ENCODE measurements at places on chromosomes 4 and X.

- DNase-seq, result no peak
Observed at GRCh38 chr4:47651231-47651630, 166.2 kb downstream of the ATP10D start.

- no peak for DNase-seq
Observed at GRCh38 chr4:80184825-80185756, 12.2 kb upstream of the PRDM8 start.

DNA sequence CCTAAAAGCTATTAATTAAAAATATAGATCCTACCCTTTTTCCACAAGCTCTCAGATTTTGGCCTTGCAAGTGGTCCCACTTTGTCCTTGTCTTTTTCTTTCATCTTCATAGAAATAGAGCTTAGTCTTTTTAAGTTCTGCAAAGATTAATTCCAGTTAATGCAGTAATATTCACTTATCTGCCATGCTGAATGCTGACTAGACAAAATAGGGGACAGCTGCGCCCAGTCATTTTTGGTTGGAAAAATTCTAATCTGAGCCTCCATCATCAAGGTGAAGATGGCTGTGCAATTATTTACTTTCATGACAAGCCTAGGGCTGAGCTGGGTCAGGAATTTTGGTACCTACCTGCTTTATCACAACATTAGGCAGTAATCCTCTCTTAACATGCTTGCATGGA is 241.3 kb upstream of the CXorf66 start:
- no peak for DNase-seq

DNA sequence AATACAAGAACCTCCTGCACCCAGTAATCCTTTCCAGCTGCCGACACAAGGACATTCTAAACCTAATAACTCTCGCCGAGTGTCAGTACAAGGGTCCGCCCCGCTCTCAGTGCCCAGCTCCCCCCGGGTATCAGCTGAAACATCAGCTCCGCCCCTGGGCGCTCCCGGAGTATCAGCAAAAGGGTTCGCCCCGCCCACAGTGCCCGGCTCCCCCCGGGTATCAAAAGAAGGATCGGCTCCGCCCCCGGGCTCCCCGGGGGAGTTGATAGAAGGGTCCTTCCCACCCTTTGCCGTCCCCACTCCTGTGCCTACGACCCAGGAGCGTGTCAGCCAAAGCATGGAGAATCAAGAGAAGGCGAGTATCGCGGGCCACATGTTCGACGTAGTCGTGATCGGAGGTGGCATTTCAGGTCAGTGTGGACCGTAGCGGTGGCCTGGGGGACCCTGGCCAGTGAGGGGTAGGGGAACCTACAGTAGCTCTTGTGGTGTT is at the start of gene MAOA:
MAOA (plus strand) TSS at position 295 of the 490 bp plus-strand sequence; CDS start at position 338, 43 bp downstream.
- peak; percentile 16 for DNase-seq

DNA sequence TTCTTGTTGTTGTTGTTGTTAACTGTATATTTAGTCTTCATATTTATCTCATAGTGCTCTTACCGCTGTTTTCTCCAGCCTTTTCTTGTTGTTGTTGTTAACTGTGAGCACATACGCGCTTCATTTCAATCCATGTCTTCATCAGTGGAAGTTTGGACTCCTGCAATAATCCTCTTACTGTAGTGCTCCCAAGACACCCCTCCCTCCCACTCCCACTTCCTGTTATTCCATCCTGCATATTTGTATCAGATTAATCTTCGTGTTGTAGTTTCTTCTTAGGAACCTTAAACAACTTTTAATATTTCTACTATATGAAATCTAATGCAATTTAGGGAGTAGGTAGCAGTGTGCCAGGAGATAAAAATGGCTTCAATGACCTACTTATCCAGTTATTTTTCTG is 674.8 kb downstream of the RAPGEF2 start:
- DNase-seq, result no peak

DNA sequence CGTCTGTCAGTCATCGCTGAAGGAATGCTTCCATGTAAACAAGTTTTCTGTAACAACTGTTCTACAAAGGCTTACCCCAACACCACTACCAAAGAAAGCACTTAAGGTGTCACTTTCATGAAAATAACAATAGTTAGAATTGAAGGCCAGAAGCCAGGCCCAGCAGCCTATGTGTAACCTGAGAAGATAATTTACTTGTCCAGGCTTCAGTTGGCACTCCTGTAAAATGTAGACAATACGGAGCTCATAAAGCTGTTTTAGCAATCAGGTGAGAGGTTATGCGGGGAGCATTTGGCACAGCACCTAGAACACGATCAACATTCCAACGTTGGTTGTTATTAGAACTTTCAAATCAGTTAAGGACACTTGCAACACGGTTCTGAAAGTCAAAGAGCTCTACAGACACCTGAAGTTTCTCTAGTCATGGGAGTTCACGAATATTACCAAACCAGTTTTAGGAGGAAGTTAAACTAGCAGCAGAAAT is 15.7 kb downstream of the ADGRA3 start:
- no peak for DNase-seq

DNA sequence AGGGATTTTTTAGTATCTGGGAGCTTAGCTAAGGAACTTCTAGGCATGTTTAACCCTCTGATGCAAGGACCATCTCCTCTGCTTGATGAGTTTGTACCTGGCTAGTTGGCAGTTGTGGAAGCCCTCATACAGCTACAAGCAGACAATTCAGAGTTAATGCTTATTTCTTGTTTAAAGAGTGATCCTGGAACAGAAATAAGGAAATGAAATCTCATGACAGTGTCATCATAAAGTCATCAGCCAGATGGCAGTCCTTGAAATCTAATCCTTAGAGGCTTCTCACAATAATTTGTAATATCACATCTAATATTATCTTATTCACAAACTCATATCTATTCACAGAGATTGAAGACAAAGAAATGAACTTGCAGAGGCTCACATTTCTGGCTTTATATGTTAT is 581.6 kb upstream of the FTHL17 start:
- DNase-seq, result no peak

GRCh38 chrX:17415242-17415810 is 40.3 kb downstream of the NHS start:
- no peak for DNase-seq

DNA sequence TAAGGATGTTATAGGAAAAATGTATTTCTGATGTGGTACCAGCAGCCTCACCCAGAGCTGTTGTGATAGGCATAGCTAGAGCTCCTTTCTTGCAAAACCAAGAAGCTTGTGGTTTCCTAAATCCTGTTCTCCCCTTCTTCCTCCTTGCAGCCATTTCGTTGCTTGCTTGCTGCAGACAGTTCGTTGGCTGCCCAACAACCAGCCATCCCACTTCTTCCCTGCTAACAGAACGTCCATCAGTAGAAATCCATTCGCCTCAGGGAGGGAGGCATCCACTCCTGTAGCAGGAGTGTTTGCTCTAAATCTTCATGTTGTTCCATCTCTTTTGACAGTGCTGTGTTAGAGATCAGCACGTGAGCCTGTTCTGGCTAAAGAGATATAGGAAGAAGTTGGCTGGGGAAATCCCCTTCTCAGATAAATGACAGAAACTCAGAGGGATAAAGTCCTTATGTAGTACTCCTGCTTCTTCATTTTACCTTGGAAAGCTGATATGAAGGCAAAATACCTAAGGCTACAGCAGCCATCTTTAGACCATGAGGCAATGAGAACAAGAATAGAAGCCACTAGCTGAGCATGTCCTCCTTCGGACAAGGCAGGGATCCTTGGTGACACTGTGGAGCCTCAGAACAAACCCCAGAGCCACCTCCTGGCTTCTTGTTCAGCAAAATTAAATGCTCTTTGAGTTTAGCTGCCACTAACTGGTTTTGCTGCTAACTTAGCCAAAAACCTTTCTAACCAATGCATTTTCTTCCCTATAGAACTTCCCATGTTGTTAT is 68.4 kb upstream of the RELL1 start:
- DNase-seq, result no peak

DNA sequence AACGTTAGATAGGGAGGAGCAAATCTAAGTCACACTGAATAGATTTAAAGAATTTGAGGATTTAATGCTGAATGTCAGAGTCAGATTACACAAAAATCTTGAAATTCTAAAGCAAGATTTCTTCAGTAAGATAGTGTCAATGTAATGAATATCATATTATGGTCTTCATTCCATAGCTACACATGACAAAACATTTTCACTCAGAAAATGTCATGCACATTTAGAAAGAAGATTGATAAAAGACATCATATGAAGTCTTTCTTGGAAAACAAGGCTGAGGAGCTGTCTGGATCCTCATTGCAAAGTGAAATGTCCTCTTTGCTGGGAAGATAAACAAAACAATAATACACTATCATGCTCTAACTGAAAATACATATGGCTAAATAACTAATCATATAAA is 1006.9 kb downstream of the PCDH7 start:
- DNase-seq, result no peak

DNA sequence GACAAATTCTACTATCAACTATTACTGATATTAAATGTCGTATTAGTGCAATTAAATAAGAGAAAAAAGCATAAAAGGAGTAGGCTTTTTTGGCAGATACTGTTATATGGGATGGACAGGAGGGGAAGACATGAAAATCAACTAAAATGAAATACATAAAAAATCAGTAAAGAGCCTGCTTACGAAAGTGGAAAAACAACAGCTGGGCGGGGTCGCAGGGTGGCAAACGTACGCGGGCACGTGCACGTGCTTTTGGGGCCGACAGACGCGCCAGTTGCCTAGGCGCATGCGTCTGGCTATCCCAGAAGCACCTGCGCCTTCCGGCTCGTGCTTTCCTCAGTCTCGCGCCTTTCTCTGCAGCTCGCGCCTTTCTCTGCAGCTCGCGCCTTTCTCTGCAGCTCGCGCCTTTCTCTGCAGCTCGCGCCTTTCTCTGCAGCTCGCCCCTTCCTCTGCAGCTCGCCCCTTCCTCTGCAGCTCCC is at the start of gene YY2:
YY2 (plus strand) TSS at position 51 of the 479 bp plus-strand sequence. CDS start 498 bp downstream, outside the sequence.
- no peak for DNase-seq

- peak; percentile 2 for DNase-seq
Observed at GRCh38 chrX:120604361-120604782, 471 bp downstream of the MCTS1 start.

DNA sequence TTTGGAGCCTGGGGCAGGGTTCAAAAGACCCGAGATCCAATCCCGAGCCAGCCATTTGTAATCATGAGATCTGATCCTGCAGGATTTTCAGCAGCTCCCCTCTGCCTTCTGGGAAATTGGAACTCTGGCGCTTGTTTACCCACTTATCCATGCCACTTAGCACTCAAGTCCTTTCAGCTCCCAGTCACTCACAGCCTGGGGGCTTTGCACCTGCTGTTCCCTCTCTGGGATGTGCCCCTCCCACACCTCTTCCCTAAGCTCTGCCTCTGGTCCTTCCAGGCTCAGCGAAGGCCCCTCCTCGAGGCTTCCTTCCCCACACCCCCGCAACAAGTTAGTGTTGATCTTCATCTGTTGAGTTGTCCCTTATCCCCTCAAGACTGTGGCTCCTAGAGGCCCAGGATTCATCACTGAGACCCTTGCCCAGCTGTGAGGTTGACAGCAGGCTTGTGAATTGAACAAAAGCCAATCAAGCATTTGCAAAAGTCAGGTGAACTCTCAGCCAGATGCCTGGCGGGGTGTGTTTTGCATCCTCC is 99.1 kb upstream of the AFAP1 start:
- DNase-seq, result no peak

DNA sequence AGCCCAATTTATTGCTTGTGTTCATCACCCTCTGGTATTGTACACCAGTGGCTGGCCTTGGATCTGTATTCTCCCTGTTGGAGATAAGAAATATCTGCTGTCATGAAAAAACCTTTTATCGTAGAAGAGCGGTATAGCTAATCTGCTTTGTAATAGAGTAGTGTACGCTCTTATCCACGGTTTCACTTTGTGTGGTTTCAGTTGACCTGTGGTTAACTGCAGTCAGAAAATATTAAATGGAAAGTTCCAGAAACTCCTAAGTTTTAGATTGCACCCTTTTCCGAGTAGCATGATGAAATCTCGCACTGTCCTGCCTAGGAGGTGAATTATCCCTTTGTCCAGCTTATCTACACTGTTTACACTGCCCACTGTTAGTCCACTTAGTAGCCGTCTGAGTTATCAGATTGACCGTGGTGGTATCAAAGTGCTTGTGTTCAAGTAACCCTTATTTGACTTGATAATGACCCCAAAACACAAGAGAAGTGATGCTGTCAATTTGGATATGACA is 42.4 kb downstream of the KDM6A start:
- no peak for DNase-seq

- DNase-seq, result no peak
Observed at GRCh38 chrX:77014377-77015372, 432.5 kb upstream of the FGF16 start.

All from naive thymus-derived CD8-positive, alpha-beta T cell (primary cell).